ENCODE measurements at places on chromosomes 5 and 9.

DNA sequence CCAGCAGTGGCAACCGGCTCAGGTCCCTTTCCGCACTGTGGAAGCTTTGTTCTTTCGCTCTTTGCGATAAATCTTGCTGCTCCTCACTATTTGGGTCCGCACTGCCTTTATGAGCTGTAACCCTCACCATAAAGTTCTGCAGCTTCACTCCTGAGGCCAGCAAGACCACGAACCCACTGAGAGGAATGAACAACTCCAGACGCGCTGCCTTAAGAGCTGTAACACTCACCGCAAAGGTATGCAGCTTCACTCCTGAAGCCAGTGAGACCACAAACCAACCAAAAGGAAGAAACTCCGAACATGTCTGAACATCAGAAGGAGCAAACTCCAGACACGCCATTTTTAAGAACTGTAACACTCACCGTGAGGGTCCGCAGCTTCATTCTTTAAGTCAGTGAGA is 103.5 kb downstream of the GLIS3 start:
- DNase-seq: no peak

DNA sequence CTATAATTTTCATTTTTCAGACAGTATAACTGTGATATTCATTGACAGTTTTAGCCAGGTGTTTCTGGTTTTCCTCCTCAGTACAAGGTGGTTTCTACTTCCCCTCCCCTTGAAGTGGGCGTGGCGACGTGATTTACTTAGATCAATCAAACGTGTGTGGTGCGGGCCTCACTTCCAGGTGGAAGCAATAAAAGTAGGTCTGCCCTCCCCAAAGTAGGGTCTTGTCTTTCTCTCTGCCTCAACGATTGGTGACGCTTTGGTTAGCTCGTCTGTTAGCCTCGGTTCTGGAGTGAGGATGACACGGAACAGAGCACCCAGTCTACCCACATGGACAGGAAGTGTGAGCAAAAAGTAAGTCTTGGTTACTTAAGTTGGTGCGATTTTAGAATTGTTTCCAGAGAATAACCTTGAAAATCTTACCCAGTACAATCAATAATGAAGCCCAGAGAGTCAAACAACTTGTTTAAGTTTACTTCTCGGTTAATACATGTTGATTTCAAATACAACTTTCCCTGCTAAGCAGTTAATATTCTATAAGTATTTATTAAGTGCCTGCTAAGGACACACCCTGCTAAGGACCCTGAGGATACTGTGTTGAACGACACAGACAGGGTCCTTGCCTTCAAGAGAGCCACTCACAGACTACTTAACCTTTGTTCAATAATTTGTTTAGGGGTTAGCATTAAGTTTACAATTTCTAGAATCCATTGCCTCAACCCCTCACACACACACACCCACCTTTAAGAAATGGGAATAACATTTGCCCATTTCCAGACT is 48.4 kb downstream of the COX7C start:
- no peak for DNase-seq

- no peak for DNase-seq
Observed at GRCh38 chr5:172548981-172549687, 91.9 kb upstream of the NEURL1B start.

GRCh38 chr5:124330595-124331220 is 415.7 kb downstream of the ZNF608 start:
- DNase-seq: no peak

GRCh38 chr9:126380447-126380846 is 53.8 kb downstream of the MVB12B start:
- no peak for DNase-seq

GRCh38 chr9:14985419-14985818 is 75.2 kb upstream of the FREM1 start:
- DNase-seq: no peak

DNA sequence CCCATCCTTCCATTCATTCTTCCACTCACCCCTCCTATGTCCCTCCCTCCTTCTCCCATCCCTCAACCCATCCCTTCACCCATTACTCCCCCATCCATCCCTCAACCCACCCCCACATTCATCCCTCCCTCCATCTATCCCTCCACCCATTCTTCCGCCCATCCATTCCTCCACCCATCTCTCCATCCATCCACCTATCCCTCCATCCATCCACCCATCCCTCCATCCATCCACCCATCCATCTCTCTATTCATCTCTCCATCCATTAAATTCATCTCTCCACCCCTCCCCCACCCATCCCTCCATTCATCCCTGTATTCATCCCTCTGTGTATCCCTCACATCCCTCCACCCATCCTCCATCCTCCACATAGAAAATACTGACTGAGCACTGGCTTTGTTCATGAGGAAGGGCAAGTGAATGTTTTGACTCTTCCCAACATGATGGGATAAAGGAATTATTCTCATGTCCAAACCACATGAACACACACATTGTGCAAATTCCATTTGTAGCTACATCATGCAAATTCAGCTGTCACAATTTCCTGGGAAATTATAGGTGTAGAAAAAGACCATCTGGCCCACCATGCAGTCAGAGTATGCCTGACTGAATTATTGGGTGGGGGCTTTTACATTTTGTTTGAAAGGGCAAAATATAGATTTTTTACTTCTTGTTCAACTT is 6.9 kb upstream of the VAV2 start:
- DNase-seq: no peak

DNA sequence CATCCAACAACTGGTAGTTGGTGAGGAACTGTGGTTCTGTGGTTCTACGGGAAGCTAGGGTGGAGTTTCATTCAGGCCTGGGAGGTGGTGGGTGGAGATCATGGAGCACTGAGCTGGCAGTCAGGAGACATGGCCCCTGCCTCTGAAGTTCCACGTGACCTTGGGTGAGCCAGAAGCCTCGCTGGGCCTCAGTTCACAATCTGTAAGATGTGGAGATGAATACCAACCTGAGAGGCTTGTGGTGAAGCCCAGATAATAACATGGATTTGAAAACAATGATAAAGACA is 177.9 kb downstream of the MACROH2A1 start:
- no peak for DNase-seq

- no peak for DNase-seq
Observed at GRCh38 chr9:131679261-131680020, 60.4 kb downstream of the RAPGEF1 start.

- no peak for DNase-seq
Observed at GRCh38 chr9:132126680-132127236, 35.1 kb upstream of the NTNG2 start.

DNA sequence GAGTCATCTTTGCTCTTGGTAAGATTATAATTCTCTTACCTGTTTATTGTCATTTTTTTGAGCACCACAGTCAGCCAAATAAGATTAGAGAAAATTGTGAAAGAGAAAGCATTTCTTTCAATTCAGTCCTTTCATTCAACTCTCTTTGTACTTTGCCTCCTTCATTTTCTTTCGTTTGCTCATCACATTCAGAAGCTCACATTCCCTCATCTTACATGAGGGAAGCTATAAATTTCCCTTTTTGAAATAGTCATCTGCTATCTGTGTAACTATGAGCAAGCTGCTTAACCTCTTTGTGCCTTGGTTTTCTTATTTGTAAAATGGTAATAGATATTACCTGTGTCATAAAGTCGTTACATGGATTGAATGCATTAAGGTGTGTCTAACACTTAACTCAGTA is 41.4 kb downstream of the PAM start:
- DNase-seq: no peak

GRCh38 chr9:22274477-22274876 is 172.1 kb upstream of the DMRTA1 start:
- DNase-seq: no peak
